NCI-H146 (cell line): ENCODE measurements at places on chromosomes 6 and 20.
A peak's percentile ranks its signal among the peaks of the same experiment; 100 is the strongest.

- peak; percentile 35 for DNase-seq
Measured at GRCh38 chr6:105317607-105318533, 85.0 kb downstream of the PREP start.

GRCh38 chr6:43376551-43376981, 7.1 kb upstream of the ZNF318 start:
- DNase-seq = no peak

DNA sequence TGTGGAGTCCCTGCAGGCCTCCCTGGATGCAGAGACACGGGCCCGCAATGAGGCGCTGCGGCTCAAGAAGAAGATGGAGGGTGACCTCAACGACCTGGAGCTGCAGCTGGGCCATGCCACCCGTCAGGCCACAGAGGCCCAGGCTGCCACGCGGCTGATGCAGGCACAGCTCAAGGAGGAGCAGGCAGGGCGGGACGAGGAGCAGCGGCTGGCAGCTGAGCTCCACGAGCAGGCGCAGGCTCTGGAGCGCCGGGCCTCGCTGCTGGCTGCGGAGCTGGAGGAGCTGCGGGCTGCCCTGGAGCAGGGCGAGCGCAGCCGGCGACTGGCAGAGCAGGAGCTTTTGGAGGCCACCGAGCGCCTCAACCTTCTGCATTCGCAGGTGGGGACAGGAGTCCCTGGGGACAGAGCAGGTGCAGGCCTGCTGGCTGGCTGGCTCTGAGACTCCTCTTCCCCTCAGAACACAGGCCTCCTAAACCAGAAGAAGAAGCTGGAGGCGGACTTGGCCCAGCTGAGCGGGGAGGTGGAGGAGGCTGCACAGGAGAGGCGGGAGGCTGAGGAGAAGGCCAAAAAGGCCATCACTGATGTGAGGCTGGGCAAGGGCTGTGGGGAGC, 44.7 kb downstream of the MYH7B start:
- DNase-seq = no peak

DNA sequence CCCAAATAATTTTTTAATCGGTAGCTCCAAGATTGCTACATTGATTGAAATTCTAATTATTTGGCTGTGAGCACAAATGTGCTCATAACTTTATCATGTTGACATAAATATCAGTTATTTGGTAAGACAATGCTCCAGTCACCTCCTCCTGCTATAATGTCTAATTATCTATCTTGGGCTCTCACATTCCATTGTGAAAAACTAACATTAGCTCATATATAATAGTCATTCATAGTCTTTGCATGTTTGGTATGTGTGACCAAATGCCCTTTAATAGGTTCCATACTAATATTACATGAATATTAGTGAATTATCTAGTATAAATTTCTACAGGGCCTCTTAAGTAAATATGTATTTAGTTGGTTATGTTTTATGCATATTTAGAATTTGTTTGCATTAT, 185.6 kb upstream of the MCHR2 start:
- no peak for DNase-seq

GRCh38 chr20:774660-775057, 6.4 kb upstream of the SLC52A3 start:
- no peak for DNase-seq

DNA sequence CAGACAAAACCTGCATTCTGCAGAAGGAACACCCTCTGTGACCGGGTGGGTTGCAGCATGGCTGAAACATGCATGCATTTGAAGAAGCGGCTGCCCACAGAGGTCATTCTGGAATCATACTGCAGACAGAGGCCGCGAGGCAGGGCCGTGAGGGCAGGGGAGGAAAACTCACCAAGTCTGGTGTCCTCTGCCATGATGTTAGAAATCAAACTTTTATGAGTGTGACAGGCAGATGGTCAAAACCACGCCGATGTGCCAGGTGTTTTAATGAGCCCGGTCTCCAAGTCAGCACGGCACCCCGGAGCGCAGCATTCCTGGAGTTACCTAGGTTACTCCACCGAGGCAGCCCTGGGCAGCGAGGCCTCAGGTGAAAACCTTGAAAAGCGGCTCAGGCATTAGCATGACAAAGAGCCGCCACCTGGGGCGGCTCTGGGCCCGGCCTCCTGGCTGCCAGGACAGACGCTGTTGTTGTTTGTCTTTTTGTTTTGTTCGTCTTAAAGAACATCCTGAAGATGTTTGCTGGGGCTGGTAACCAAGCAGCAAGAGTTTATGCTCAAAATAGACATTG, 255.6 kb downstream of the ERMARD start:
- DNase-seq = peak; percentile 100

- DNase-seq = no peak
Measured at GRCh38 chr6:21598674-21599023, 5.1 kb downstream of the SOX4 start.

DNA sequence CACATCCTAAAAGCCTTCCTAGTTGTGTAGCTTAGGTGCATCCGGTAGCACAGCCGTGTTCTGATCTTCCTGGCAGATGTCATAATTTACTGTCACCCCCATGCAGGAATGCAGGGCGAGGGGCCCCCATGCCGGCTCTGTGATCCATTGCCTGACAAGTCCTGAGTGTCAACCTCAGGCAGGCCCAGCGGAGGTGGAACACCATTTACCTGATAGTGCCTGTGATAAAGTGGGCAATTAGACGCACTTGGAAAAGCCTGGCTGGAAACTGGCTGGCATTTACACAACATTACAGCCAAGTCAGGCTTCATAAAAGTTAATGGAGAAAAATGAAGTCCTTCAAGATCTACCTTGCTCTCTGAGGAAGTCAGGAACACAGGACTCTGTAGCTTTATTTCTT, 521.4 kb upstream of the JAG1 start:
- DNase-seq = no peak

DNA sequence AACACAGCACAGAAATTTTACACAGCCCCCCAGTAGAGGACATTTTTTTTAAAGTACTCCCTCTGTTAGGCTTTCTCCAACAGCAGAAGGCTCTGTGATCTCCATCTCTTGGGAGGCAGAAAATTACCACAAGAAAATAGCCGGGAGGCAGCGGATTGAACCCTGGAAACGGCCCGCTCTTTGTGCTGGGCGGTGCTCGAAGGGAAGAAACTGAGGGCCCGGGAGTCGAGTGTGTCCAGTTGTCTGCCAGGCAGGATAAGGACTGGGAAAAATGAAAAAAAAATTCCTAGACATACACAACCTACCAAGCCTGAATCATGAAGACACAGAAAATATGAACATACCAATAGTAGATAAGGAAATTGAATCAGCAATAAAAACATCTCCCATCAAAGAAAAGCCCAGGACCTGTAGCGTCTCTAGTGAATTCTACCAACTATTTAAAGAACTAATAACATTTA, 31.5 kb downstream of the POM121L2 start:
- DNase-seq = peak; percentile 22

DNA sequence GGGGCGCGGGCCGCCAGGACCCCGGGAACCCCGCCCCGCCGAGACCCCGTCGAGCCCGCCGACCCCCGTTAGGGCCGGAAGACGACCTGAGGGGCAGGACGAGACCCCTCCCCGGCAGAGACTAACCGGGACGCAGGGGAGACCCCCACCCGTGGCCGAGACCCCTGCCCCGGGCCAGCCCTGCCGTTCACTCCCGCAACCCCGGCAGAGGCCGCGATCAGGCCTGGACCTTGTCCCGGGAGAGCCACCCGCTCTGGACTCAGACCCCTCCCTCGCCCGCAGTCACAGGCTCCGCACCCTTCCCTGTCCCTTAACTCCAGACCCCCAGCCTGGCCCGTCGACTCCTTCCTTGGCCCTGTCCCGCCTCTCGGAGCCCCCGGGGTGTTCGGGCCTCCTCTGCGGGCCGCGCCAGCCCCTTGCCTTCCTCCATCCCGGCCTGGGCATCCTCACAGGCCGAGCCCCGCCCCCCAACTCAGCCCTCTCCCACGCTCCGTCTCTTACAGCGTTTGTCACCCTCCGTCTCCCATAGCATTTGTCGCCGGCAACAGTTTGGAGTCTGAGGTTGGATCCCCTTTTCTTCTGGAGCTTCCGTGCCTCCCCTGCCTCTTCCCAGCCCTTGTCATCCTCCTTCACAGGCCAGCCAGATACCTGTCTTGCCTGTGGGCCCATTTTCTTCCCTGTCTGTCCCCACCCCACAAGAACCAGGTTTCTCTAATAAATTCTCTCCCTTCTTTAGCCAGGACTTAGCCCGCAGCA, 569 bp downstream of the TCEA2 start:
- no peak for DNase-seq

- no peak for DNase-seq
Measured at GRCh38 chr6:6997263-6998193, 110.2 kb upstream of the RREB1 start.

- no peak for DNase-seq
Measured at GRCh38 chr20:62738025-62738881, 29.6 kb downstream of the NTSR1 start.

DNA sequence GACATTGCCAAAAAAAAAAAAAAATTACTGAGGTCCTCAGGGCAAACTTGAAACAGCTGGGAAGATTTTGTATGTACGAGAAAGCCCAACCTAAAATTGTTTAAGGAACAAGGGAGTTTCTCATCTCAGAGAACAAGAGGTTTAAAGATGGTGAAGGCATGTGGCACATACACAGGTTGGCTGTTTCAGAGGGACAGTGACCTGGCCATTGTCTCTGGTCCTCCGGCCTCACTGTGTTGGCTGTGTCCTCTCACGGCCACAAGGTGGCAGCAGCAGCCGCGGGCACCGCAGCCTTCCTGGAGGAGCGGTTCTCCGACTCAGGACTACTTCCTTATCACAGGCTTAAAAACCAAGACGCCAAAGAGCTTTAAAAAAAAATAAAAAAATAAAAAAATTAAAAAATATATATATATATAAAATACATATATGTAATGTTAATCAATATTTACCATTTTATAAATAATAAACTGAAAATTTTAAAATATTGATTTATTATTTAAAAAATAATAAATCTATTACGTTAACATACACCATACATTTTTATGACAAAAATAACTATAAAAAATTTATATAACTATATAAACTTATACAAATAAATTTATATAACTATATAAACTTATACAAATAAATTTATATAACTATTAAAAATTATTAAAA, 52.8 kb downstream of the GTF2H5 start:
- peak; percentile 90 for DNase-seq

DNA sequence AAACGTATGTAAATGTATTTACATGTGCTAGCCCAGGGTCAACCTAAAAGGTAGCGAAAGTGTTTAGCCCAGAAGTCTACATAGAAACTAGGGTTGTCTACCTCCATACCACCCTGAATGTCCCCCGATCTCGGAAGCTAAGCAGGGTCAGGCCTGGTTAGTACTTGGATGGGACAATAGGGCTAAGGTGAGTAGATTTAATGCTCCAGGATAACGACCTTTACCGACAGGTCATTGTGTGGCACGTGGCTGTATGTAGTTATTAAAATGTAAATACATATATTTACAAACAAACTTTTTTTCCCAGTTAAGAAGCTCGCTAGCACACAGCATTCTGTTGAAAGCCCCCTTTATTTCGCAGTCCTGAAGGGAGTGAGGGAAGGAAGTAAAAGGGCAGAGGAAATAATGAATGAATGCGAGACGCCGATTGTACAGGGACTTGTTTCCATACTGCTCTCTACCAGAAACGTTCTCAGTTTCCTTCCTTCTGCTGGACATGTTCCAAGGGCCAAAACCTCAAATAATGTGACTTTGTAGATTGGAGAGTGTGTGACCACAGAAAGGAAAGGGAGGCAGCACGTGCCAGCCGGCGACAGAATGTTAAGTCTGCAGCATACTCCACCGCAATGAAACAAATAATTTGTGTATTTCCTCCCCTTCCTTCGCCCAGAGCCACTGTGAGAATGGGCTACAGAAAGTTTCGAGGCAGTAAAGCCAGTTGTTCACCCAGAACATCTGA, 612 bp downstream of the ADAT2 start:
- DNase-seq = peak; percentile 47

DNA sequence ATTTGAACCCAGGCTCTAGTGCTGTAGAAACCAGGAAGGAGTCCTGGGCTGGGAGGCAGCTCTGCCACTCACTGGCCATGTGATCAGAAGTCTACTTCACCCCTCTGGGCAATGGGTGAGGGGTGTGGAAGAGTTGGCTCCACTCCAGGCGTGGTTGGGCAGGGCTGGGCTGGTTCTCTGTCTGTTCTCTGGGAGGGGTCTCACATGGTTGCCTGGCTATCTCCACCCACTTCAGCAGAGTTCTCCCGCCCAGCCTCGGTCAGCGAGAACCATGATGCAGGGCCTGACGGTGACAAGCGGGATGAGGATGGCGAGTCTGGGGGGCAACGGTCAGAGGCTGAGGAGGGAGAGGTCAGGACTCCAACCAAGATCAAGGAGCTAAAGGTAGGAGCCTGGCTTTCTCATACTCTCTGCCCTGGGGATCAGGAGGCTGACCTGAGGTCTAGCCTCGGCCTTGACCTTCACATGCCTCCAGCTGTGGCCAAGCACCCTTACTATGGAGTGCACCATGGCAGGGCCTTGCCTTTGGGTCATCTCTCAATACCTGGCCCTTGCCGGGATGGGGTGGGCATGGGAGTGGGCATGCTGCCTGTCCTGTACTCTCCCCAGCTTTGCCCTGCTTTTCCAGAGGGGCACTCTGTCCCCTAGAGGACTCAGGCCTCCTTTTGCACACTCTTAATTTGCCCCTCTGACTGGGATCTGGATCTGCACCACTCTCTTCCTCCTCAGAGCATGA, 39.6 kb downstream of the EPB41L1 start:
- DNase-seq = no peak

- DNase-seq = no peak
Measured at GRCh38 chr6:158207422-158207788, 39.3 kb downstream of the GTF2H5 start.

DNA sequence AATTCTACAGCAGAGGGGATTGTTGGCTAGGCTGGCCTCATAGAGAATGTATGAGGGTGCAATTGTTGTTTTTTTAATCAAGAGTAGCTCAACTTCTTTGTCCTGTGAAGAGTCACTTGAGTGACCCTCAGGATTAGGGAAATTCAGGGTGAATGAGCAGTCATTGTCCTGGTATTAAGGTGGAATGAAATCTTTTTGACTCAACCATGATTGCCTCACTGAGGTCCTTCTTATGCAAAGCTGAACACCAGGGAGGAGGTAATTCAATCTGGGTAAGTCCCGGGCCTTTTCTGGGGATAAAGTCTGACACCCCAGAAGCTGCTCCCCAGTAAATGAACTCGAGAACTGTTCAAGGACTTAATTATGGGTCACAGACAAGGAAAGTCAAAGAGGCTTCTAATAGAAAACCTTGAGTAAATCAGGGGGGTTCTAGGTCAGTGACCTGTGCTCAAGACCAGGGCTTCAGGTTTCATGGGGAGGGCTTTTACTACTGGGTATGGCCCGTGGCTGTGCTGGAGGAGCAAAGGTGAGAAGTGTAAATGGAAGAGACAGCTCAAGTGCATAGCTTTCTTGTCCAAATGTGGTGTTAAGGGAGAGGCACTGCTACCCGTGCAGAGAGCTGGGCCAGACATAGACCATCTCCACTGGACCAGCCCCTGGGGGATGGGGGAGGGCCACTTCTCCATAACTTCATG, 25.3 kb upstream of the ZBTB24 start:
- no peak for DNase-seq

- DNase-seq = no peak
Measured at GRCh38 chr6:13461805-13462204, 25.6 kb downstream of the GFOD1 start.

DNA sequence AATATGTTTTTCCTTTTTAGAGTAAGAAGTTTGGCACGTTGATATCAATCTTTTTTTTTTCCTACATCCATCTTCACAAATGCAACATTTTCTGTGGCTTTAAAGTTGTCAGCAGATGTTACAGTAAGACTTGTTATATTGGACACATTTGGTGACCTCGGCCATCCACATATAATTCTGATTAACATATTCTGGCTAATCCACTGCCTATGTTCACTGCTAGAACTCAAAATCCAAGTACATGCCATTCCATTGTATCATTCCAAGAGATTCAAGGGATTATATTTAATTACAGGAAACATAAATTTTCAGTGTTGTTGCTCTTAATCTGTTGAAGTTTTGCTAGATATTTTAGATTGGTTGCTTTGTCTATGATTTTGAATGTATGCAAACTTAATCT, 367.6 kb downstream of the TENT5A start:
- no peak for DNase-seq
